ENCODE measurements at places on chromosomes 6 and 20.
A peak's percentile ranks its signal among the peaks of the same experiment; 100 is the strongest.

- peak; percentile 16 for DNase-seq
Observed at GRCh38 chr6:131136021-131136786, 937 bp downstream of the AKAP7 start.

GRCh38 chr6:41885930-41886329 lies 9.2 kb downstream of the USP49 start:
- DNase-seq, result no peak

GRCh38 chr6:126253431-126253830 lies 86.5 kb upstream of the CENPW start:
- DNase-seq, result no peak

DNA sequence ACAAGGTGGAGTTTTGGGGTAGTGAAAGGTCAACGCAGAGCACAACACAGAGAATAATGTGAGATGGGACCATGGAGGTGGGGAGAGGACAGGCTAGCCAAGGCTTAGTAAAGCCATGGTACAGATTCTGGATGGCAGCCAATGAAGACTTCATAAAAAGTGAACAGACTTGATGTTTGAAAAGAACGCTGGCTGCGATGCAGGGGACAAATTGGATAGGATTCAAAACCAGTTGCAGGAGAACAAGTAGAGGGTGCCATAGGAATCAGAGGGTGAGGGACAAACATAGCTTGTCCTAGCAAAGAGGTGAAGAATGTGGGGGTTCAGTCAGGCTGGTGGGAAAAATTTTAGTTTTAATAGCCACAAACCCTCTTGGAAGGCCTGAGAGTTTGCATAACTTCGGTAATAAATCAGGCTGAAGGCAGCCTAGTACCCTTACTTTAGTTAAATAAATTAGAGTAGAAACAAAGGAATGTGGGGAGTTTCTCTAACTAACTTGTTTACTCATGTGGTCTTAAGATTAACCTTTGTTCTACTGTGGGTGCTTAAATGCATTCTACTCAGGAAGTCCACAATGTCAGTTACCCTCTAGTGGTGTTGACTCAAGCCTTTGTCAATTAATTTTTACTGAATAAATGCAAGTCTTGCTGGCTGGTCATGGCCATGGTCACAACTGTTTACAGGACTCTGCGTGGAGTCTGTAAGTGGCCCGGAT lies 216.4 kb downstream of the C6orf118 start:
- DNase-seq, result no peak

DNA sequence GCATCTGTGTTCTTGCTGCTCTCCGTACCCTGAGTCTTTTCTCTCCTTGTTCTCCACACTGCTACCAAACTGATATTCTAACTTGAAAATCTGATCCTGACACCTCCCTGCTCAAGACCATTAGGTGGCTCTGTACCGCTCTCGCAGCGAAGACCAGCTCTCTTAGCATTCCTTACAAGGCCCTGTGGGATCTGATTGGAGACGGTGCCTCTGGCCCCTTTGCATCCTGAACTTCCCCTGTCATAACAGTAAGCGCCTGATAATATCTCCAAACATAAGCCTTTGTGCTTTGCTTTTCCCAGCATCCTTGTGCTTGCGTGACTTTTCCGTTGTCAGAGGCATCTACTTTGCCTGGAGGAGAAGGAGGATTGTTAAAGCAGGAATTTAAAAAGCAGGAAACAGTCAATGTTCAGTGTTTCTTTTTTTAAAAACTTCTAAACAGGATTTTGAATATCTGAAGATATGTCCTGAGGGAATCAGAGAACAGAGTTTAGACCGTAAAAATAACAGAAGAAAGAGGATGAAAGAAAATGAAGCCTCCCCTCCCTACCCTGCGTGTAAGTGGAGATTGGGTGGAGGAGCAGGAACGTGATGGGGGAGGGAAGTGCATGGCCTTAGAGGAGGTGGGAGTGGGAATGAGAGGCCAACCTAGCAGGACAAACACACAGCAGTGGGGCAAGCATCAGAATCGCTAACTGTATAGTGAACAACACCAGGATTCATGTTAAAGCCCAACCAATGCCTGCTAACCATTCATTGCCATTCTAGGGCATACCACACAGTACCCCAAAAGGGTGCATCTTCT lies 89.2 kb upstream of the STMND1 start:
- no peak for DNase-seq

DNA sequence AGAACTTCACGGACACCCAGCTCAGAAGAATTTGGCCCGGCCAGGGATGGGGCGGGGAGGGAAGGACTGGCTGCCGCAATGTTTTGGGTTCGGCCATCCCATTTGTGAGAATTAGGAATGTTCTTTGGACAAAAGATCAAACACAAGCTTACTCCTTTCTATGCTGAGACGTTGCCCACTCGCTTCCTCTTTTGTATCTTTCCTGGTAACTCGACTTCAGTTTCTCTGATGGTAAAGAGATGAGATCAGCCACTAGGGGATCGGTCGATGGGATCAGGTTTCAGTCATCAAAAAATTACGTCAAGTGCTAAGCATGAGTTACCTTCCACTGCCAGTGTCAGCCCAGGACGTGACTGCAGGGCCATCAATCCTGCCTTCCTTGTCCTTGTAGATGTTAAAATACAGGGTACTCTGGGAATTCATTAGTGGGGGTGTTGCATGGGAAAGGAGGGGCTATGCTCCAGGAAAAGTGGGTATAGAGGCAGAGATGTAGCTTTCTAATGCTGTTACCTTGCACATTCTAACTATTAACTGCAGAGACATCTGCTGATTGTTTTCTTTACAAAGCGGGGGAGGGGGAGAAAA lies 190.2 kb downstream of the TSHZ2 start:
- peak; percentile 14 for DNase-seq

GRCh38 chr6:88368071-88368787 lies 202.1 kb upstream of the CNR1 start:
- peak; percentile 61 for DNase-seq

- DNase-seq, result no peak
Observed at GRCh38 chr20:35104685-35105295, 12.2 kb upstream of the TRPC4AP start.

DNA sequence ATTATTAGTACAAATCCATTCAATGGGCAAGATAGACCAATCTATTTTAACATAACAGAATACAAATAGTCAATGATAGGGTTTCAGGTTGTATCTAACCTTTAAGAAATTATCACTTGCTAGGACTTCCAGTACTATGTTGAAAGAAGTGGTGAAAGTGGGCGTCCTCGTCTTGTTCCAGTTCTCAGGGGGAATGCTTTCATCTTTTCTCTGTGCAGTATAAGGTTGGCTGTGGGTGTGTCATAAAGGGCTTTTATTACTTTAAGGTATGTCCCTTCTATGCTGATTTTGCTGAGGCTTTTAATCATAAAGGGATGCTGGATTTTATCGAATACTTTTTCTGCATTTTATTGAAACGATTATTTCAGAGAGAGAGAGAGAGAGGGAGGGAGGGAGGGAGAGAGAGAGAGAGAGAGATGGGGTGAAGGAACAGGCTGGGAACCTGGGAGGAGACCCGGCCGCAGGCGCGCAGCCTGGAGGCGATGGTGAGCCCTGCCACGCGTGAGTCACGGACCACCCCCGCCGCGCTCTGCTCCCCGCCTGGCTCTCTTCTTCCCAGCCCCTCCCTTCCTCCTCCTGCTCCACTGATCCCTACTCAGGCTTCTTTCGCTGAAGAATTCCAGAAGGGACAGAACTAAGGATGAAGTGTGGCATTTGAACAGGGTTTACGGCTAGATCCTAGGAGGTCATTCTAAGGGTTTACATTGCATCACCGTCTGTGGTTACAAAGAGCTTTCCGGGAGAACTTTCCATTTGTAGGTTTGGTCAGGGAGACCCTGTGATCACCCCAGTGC lies 45.5 kb upstream of the HLA-E start:
- DNase-seq, result no peak

DNA sequence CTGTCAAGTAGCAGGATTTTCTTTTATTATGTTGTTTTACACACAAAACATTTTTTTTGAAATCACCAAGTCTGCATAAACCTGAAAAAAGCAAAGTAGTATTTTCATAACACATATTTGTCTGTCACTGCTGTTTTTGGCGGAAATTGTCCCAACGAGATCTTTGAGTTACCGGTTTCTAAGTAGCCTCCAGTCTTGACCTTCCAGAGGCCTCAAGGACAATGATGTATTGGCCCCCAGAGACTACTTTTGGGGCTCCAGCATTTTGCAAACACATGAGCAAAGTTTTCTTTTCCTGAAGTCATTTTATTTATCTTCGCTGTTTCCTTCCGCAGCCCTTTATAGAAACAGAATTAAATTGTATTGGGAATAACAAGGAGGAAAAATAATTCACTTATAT lies 862.6 kb downstream of the KIF16B start:
- no peak for DNase-seq

All from GM04504 (cell line).